ENCODE measurements at places on chromosomes 12 and 14.

DNA sequence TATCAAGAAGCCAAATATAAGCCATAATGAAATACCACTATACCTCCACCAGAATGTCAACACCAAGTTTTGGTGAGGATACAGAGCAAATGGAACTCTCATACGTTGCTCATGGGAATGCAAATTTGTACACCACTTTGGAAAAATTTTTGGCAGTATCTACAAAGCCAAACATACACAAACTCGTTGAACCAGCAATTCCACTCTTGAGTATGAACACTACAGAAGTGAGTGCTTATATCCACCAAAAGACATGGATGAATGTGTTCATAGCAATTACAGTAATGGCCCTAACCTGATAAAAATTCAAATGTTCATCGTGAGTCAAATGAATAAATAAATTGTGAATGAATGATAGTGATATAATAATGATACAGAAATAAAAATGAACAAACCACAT is 24.8 kb downstream of the C12orf71 start:
- no peak for DNase-seq

GRCh38 chr12:94037444-94037843 is 110.9 kb upstream of the PLXNC1 start:
- no peak for DNase-seq

DNA sequence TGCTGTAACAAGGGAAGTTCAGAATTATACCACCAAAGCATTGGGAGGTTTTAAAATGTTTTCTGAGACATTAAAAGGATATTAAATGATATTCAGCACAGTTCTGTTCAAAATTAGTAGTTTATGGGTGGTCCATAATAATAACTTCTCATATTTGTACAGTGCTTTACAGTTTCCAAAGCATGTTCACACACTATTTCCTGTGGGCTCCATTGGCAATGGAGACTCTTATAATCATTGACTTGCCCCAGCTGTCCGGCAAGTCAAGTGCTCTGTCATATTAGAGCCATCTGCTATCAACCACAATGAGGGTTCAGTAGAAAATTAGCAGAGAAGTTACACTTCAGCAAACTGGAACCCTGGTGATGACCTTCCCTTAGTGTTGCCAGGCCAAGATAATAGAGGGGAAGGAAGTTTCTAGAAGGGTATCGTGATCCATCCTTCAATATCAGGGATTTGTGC is 526.6 kb upstream of the CCDC196 start:
- DNase-seq, result no peak

DNA sequence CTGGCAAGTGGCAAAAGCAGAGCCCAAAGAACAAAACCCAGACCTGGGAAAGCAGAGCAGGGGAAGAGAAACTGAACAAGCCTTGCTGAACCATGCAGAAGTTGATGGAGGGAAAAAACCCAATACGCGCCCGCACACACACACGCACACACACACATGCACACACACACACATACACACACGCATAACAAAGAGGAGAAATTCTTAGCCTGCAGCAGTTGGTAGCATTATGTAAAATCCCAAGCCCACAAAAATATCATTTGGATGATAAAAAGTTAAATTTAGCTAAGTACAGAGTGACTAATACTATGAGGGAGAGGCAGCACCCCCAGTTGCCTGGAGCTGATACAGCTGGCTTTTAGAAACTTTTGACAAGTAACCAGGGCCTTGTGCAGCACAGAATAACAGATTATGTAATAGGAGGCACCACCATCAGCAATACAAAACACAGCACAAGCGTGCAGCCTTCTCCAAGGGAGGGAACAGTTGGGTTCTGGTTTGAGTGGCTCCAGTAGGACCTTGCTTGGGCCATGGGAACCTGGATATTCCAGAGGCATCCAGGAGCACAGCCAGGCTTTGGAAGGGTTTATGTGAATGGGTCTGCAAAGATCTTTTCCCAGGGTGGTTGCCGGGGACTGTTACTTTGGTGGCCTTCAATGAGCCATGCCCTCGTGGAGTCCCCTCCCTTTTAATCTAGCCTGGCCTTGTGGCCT is 35.3 kb downstream of the PITPNM2 start:
- DNase-seq, result peak; percentile 96

- peak; percentile 16 for DNase-seq
These were observed 30.6 kb upstream of the FBXO34 start for GRCh38 chr14:55240526-55241178.

DNA sequence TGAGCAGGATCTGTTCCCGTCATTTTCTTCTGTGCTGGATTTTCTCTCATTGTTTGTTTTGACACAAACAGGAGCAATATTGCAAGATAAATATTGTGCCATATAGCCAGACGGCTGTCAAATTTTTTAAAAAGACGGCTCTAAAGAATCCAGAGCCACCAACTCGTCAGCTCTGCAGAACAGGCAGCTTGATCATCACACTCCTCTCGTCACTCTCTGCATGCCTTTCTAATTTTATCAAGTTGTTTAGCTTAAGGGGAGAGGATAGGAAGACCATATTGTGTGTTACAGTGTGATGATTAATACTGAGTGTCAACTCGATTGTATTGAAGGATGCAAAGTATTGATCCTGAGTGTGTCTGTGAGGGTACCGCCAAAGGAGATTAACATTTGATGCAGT is 562.8 kb downstream of the GALC start:
- DNase-seq, result no peak

GRCh38 chr12:69130064-69130463 is 109.3 kb upstream of the CPSF6 start:
- DNase-seq, result no peak

GRCh38 chr14:31842899-31843298 is 234.2 kb upstream of the ARHGAP5 start:
- no peak for DNase-seq

- DNase-seq, result peak; percentile 2
These were observed 902 bp downstream of the EML5 start for GRCh38 chr14:88791629-88792472.

DNA sequence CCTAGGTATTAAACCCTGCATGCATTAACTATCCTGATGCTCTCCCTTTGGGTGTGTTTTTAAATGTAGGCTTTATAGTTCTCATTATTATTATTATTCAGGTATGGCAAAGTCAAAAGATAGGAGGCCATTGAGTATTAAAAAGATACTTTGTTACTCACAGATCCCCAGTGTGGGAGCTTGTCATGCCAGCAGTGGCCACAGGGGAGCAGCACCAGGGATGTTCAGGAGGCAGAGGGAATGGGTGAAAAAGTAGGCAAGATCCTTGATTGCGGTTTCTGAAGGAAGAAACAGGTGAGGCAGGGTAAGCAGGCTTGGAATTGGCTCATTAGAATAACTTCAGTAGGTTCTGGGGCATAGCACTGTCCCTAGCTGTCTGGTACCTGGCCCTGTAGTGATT is 382.2 kb downstream of the MED13L start:
- DNase-seq, result no peak

DNA sequence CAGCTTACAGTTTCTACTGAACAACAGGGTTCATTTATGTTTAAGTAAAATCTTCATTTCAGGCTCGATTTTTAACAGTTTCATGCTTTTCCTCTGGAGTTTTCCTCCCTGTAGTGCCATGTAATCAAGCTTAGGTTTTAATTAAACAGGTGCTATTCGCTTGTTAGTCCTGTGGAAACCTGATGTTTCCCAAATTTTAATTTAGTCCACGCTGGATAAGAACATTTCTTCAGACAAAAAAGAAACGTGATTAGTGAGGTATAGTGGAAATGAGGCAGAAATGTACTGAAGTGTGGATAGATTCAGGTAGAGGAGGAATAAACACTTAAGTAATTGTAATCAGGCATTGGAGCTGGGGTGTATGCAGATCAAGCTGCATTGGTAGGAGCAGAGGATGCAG is 1217.5 kb downstream of the AACS start:
- no peak for DNase-seq
